Stimulated activated naive CD4-positive, alpha-beta T cell treated with Interleukin-2 at 50 U/mL for 16 hours (primary cell): ENCODE measurements at places on chromosomes 12 and 14.

DNA sequence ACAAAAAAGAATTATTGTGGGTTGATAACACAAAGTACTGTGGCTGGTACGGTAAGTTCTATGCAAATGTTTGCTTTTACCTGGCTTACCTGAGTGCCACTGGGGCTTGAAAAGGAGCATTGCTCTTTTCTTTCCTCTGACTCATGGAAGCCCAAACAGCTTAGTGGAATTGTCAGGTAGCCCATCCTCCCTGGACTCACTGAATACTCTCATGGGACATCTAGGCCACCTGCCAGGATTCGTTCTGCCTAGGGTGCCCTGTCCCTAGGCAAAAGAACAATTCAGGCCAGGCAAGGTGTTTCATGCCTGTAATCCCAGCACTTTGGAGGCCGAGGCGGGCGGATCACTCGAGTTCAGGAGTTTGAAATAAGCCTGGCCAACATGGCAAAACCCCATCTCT is 22.5 kb upstream of the YAF2 start:
- DNase-seq = no peak

- DNase-seq = no peak
Observed at GRCh38 chr12:2057041-2057794, 4.4 kb downstream of the CACNA1C start.

DNA sequence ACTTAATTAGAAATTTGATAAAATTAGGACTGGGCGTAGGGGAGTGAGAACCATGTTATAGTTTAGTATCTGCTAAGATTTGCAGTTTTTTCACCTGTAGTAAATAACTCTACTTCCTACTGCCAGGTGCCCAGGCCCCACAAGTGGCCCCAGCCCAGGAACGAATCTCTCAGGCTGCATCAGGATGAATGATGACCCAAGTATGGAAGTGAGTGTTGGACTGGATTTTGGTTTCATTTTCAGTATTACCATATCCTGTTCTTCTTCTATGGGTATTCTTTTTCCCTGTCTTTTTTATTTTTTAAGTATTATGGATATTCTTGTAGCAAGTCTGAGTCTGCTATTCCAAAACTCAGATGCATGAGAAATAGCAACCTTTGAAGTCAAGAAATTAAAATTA is 120.3 kb upstream of the BCAT1 start:
- no peak for DNase-seq

DNA sequence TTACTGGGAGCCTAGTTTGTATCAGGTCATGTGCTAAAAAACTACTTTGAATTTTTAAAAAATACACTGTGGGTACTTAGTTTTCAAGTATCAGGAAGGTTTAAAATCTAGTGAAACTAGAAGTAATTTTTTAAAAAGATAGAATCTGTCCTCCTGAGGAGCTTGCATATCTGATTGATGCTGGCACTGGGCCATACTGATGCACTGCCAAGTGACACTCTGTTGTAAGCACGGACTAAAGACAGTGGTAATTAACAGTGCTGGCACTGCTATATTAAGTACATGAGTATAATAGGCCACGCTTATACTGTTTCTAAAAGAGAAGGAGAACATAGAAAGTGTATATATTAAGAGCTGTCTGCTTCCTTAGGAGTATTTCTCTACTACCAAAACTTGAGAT is 10.0 kb upstream of the TBC1D30 start:
- DNase-seq = no peak

- no peak for DNase-seq
Observed at GRCh38 chr12:31622038-31622437, 31.1 kb upstream of the DENND5B start.

- no peak for DNase-seq
Observed at GRCh38 chr12:132146772-132147422, 2.6 kb downstream of the NOC4L start.

DNA sequence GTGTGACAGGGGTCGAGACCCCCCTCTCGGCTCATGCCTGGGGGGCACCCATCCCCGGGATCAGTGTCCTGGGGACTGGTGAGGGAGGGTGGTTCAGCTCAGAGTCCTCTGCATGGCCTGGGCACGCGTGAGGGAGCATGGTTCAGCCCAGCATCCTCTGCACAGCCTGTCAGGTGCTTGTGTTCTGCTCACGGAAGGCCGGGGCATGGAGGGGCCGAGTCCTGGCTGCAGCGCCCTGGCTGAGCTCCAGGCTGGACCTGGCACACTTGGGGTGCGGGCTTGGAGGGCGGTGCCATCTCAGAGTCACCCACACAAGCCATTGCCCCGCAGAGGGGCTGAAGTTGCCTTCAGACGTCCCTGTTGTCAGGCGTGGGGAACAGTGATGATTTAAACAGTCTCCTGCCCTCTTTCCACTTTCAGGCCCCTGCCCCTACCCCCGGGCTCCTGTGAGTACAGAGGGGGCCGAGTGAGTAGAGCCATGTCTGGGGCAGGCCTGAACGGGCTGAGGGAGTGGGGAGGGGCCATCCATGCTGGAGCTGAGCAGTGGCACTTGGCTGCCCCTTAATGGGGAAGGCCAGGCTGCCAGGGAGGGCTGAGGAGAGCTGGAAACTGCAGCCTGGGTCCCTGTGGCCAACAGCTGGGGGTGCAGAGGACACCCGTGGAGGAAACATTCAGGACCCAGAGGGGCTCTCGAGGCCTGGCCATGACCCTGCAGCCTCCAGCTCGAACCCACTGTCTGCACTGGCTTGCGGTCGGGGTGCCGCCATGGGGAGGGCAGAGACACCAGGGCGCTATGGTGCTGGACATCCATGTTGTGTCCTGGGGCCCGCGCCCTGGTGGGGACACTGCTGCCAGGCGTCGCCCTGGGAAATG is 22.5 kb downstream of the FBRSL1 start:
- no peak for DNase-seq

DNA sequence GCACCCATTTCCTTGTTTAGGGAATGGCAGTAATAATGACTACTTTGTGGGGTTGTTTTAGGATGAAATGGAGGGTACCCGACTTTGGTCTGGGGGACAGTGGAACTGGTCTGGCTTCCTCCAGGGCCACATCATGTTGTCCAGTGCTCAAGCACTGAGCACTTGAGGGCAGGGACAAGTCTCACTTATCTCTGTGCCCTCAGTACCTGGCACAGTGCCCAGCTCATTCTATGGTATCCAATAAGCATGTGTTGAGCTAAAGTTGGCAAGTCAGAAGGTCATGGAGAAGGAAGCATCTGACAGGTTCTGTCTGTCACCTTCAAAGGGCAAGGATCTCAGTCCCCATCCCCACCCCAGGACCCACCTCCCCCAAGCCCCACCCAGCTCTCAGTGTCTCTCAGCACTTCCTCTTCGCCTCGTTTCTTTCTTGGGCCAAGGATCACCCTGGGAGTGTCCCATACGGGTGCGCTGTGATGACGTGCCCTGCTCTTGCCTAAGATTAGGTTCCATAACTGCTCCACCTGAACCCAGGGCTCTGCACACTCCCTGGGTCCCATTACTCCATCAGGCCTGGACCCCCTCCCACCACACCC is 24.3 kb upstream of the TMEM106C start:
- no peak for DNase-seq

DNA sequence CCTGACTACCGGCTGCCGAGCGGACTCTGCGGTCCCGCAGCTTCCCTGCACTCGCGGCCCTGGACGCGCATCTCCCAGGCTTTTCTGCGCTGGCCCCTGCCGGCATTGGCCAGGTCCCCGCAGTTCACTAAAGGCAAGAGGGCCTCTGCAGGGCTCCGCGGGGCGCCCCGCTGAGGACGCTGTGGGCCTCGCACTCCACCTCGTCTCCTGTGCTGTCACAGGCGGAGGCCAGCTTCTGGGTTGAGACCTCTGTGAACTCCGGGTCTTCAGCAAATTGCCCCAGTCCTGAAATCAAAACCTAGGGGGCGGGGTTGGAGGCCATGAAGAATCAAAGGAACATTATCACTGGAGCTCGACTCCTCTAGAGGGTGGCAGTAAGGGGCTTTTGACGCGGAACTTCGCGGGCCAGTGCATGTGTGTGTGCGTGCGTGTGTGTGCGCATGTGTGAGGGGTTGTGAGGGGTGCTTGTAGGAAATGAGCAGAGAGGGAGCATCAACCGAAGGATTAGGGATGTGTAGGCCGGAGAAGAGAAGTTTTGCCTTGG is 68.5 kb upstream of the CAPRIN2 start:
- no peak for DNase-seq

DNA sequence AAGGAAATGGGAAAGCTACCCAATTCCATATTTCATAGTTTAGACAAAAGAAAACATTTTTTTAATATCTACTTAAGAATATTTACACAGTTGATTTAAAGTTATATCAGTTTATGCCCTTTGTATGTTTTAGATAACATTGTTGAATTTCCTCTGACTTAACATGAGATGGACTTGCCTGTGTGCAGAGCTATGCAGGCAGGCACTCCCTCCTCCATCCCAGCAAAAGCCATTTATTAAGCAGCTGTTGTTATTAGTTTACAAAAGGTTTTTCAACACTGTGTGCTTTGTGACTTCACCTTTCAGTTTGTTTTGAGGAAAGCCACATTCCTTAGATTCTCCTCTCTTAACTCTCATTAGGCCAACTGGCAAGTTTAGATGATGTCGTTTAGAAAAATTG is 337.5 kb upstream of the PDE3A start:
- no peak for DNase-seq
